GDM1 (cell line): ENCODE measurements at places on chromosomes 7 and 10.

DNA sequence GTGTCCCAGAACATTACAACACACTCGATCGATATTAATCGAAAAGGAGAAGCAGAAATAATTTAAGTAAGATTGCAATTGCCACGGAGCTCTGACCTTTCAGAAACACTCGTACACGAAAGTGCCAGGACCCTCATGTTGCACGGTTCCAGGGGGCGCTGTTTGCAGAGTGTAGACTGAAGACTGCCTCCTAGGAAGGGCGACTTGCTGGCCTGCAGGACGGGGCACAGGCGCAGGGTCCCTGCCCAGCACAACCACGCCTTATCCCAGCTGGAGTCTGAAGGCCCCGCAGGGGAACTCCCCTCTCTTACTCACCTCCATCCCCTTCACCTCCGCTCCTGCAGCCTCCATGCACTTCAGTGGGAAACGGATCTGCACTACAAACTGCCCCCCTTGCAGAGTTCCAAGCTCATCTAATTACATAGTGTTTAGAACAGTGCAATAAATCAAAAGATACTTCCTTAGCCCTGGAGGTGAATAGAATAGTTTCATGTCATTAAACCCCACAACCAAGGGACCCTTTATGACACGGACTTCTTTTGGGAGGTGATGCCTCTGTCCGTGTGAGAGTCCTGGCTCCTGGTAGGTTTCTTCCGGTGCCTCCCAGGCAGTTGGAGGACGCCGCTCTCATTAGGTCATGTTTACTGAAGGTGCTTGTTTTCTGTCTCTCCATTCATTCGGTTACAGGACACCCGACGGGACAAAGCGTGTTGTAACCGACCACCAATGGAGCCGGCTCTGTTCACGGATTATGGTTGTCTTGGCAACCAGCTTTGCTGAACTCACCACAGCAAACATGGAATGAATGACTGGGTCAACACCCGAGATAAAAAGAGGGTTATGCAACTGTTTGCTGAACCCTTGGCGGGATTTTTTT is 262.2 kb downstream of the BAMBI start:
- DNase-seq = no peak

DNA sequence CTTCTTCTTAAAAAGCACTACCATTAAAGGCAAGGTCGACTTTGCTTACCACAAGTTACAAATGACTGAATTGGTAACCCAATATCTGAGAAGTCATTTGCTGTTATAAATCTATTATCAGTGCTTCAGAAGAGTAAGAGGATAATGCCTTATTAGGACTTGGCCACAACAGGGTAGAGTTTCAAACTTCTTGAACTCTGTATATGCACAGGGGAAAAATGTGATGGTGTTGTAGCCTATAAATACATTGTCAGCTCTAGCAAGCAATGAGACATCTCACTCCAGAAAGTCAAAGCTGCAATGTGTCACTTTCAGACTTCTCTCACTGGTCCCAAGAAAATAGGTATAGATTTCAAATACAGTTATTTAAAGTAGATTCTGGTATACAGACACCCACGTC is 9.3 kb downstream of the TFEC start:
- DNase-seq = no peak

- DNase-seq = no peak
These were observed 496.6 kb downstream of the AUTS2 start for GRCh38 chr7:70094831-70095230.

DNA sequence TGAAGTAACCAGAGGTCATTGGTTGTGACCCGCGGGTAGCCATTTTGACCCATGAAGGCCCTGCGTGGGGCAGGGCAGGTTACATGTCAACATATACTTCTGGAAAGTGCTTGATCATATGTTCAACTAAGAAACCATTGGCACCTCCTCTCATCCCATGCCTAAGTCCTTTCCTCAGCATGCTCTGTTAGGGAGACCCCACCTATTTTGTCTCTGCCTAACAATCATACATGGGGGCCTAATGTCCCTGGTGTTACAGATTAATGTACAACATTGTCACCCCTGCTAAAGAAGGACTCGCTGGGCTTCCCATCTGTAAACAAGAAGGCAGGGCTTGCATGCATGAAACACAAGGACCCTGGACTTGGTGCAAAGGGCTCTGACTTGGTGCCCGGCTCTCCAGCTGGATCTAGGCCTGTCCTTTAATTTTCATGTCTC is 133.7 kb upstream of the TNS3 start:
- no peak for DNase-seq
